ENCODE measurements at places on chromosomes 13 and 19.

- no peak for DNase-seq
These were observed 8.1 kb upstream of the ICAM1 start for GRCh38 chr19:10262771-10263170.

GRCh38 chr19:5992756-5993155 lies 14.8 kb upstream of the RANBP3 start:
- DNase-seq: no peak

DNA sequence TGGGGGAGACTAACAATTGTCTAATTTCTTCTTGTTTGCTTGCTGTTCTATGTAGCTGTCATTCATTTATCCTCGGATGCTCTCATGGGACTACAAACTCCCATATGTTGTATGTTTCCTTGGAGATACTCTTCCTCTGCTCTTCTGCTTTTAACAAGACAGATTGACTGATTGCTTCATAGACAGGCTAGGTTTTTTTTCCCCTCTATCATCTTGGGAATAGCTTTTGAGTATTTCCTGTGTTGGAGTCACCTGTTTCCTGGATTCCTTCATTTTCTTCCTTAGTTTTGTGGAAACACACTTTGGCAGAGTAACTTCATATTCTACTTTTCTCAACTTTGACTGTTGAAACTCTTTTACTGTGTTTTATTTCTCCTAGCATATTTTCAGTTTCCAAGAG lies 27.6 kb downstream of the EDNRB start:
- DNase-seq: no peak

- DNase-seq: no peak
These were observed 79.0 kb upstream of the SLC7A1 start for GRCh38 chr13:29674532-29674931.

- no peak for DNase-seq
These were observed 67.5 kb downstream of the STARD13 start for GRCh38 chr13:33218020-33218419.

GRCh38 chr19:1163283-1163933 lies 10.7 kb downstream of the SBNO2 start:
- no peak for DNase-seq

DNA sequence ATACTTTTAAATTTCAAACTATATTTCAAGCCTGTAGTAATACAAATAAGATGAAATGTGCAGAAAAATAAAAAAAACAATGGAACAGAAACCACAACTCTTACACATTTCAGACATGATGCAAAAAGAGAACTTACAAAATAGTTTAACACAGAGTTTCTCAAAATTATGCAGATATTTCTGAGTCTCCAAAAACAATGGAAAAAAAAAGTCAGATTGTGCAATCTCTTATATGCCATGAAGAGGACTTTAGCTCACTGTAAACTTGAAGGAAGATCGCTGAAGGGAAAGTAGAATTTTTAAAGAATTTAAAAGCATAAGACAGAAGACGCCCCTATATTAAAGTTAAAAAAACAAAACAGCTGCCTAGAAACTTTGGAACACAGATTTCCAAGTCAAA lies 20.4 kb downstream of the ZNF708 start:
- no peak for DNase-seq

DNA sequence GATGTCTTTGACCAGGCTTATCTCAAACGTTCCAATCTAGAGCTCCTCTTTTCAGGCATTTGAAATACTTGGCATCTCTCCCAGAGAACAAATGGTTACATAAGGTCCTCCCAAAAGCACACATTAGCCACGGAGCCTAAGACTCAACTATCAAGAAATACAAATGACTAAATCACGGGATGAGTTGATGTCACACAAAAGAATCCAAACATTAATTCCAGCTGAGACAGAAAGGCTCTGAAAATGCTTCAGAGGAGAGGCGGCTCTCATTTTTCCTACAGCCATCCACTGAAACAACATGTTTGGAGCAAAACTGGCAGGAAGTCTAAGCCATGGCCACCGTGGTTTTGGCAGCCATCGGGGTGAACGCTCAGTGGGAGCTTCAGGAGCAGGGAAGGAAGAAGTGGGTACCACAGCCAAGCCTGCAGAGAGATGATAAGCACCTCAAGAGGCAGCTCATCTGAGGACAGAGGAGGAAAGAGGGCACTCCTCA lies 122.5 kb downstream of the STK24 start:
- no peak for DNase-seq

DNA sequence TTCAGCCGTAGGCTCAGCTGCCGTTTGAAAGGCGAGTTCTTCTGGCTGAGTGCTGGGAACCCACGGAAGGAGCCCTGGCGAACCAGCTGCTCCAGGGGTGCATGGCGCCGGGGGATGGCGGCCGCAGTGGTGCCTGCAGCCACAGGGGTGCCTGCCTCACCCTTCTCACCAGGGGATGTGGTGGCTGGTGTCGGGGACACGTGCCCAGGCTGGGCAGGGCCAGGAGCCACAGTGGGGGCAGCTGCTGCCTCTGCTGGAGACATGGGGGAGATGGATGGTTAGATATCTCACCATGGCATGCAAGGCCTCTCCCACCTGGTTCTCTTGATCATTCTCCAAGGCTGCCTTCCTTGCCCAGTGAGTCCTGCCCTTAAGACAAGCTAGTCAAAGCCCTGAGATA lies 17.1 kb downstream of the NUMBL start:
- DNase-seq: no peak

- no peak for DNase-seq
These were observed 413 bp downstream of the N4BP2L2 start for GRCh38 chr13:32538143-32538620.

Data from NCI-H187 (cell line).